ENCODE measurements at places on chromosomes 16 and 17.
A peak's percentile ranks its signal among the peaks of the same experiment; 100 is the strongest.

DNA sequence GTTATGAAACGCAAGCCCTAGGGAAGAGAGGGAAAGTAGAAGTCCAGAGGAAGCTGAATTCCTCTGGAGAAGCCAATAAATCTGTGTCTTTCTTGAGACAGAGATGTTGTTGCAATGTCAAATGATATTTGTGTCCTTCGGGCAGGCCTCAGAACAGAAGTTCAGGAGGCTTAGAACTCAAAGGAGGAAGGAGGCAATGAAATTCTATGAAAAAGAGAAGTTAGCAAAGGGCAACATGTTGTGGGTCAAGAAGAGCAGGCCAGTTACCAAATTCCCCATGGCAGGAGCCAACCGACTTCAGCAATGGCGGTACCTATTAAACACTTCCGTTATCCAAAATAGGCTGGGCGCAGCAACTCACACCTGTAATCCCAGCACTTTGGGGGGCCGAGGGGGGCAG is 109.0 kb upstream of the DHX40 start:
- no peak for DNase-seq

DNA sequence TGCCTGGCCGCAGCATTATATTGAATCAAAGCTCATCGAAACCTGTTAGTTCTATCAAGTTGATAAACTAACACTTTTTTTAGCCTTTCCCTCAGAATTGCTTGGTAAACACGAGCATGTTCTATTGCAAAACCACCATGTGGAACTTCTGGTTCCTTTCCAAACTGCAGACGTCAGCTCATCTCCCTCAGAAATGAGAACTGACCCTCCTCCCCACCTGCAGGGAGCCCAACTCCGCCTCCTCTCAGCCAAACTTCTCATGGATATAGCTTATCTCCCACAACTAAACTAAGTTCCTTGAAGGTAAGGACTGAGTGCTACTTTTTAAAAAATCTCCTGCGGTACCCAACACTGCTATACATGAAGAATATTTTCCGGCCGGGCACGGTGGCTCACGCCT is 6.7 kb downstream of the SHMT1 start:
- DNase-seq: no peak

DNA sequence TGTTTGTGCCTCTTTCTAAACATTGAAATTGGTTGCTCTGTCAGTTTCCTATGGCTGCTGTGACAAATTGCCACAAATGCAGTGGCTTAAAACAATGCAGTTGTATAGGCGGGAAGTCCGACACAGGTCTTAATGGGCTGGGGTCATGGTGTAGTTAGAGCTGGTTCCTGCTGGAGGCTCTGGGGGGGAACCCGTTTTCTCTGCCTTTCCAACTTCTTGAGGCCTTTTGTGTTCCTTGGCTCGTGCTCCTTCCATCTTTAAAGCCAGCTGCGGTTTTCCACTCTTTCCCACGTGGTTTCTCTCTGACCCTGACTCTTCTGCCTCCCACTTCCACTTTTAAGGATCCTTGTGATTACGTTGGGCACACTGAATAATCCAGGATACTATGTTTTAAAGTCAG is 12.5 kb downstream of the EPN2 start:
- DNase-seq: no peak

- DNase-seq: no peak
Observed at GRCh38 chr17:913207-913606, 66.4 kb downstream of the NXN start.

DNA sequence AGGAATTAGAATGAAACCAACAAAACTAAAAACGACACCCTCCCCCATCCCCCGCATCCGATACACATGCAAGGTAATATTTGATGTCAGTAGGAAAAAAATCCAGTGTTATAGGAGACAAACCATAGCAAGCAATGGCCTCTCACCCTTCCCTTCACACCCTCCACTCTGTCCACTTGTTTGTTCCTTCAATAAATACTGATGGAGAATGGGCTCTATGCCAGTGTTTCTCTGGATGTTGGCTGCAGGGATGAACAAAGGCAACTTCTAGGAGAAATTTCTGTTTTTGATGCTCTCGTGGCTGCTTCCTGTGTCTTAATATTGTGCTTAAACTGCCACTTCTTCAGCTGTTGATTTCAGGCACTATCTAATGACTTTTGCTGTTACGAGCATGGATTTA is 98.8 kb downstream of the WWOX start:
- DNase-seq: no peak

- peak; percentile 1 for DNase-seq
Observed at GRCh38 chr17:71902894-71903506, 217.8 kb upstream of the SOX9 start.

- DNase-seq: no peak
Observed at GRCh38 chr16:27189335-27189972, 13.9 kb upstream of the KDM8 start.

GRCh38 chr16:15925631-15926030 is 23.8 kb upstream of the ABCC1 start:
- DNase-seq: no peak

GRCh38 chr17:78601577-78602190 is 24.5 kb upstream of the DNAH17 start:
- no peak for DNase-seq

DNA sequence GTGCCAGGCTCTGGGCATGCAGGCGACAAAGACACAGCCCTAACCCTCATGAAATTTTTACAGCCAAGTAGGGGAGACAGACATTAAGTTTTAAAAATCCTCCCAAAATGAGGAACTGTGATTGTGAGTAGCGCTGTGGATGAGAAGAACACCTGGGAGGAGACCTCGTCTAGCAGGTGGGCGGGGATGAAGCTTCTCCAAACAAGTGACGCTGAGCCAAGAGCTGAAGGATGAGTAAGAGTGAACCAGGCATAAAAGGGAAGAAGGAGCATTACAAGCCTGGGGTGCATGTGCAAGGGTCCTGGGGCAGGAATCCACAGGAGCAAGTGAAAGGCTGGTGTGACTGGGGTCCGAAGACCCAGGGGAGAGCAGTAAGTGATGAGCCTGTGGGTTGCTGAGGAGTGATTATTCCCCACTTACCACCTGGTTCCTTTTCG is 149.4 kb upstream of the HS3ST2 start:
- no peak for DNase-seq

Measured in caudate nucleus (tissue), 63 donors.